ENCODE measurements at places on chromosomes 11 and 22. TPM values are rescaled to one million over a fixed set of nuclear protein-coding genes. Genes with fewer than 3 reads are reported as not detected.

OVOL1 gene
- total RNA-seq: 0.17 TPM

PDXP gene
- 16.6 TPM for total RNA-seq

TRMT112 gene
- total RNA-seq: 143 TPM

RAC2 gene
- total RNA-seq: 273 TPM

RCOR2 gene
- total RNA-seq: not detected

GSTT2B gene
- not detected for total RNA-seq

CABP7 gene
- not detected for total RNA-seq

APOA4 gene
- total RNA-seq: not detected

TUBGCP6 gene
- total RNA-seq: 139 TPM

RASSF10 gene
- total RNA-seq: not detected

GP1BB gene
- 0.27 TPM for total RNA-seq

MS4A3 gene
- not detected for total RNA-seq

PLEKHA7 gene
- 8.2 TPM for total RNA-seq

ENTHD1 gene
- total RNA-seq: not detected

GRCh38 chr11:128946648-128947047 is 4.0 kb upstream of the TP53AIP1 start:
- DNase-seq: no peak

- DNase-seq: no peak
Measured at GRCh38 chr22:36510384-36510783, 3.5 kb upstream of the FOXRED2 start.

DNA sequence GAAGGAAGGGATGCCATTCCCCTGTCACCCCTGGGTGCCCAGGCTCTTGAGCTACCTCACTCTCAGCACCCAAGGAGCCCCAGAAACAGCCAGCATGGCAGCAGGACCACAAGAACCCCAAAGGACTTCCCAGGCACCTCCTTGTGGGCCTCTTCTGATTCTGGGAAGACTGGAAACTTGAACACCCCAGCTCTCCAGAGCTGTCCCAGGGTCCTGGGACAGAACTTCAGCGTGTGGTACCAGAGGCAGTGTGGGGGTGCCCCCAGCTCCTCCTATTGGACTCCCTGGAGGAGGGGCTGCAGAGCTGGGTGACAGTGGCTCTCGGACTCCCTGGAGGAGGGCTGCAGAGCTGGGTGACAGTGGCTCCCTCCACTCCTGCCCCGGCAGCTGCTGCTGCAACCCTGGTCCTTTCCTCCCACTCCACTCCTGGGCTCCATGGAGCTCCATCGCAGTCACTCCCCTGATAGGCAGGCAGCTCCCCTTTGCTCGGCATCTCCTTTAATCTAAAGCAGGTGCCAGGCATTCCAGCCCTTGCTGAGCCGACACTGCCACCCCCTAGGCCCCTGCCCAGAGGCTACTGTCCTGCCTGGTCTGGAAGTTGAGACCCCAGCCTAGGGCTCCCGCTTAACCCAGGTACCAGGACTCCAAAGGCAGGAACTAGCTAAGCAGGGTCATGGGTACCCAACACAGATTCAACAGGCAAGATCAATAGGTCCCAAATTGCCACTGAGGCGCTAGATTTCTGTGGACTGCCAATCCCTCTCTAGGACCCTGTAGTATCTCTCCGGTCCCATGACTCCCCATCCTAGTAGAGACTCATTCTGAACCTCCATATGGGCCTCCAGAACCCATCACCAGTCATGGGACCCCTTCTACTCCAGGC is 2.7 kb downstream of the BCL9L start:
- no peak for DNase-seq

- peak; percentile 81 for DNase-seq
Measured at GRCh38 chr11:279966-280705, 1.9 kb downstream of the NLRP6 start.

DNA sequence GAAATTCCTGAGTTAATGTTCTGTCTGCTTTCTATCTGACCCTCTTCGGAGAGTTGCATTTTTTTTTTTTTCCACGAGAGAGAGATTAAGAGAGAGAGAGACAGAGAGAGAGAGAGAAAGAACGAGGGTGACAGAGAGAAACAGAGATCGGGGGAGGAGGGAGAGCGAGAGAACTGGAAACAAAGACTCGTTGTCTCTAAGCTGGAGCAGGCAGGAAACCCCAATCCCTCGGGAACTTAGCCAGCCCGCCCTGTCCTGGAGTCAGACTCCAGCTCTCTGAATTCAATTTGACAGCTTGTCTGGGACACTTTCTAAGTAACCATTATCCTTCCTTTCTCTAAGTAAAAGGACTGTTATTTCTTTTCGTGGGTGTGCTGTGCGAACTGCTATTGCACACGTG is 76.9 kb downstream of the KCNJ1 start:
- DNase-seq: no peak

GRCh38 chr22:50004918-50005317 is 7.6 kb downstream of the IL17REL start:
- DNase-seq: no peak

GRCh38 chr11:47332791-47333525 is 19.5 kb downstream of the MYBPC3 start:
- DNase-seq: no peak

DNA sequence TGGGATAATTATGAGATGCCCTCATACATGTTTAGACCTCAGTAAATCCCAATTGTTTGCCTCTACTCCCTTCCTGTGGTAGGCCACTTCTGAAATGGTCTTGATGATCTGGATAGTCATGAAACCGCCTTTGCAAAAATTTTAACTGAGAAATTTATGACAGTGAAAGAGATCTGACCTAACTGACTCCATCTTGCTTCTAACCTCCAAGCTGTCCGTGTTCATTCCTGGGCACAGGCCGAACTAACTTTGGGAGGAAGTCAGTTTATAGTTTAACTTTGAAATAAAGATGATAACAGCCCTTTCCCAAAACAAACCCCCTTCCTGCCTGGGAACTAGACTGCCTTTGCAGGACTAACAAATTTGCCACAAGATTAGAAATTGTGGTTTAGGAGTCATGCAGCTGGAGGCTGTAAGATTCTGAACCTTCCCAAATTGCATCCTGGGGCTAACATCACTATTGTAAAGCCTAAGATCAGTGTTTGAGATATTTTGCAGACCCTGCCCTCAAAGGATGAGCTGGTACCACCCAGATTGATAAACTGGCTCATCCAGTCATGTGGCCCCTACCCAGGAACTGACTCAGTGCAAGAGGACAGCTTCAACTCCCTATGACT is 19.9 kb upstream of the CTR9 start:
- DNase-seq: no peak

DNA sequence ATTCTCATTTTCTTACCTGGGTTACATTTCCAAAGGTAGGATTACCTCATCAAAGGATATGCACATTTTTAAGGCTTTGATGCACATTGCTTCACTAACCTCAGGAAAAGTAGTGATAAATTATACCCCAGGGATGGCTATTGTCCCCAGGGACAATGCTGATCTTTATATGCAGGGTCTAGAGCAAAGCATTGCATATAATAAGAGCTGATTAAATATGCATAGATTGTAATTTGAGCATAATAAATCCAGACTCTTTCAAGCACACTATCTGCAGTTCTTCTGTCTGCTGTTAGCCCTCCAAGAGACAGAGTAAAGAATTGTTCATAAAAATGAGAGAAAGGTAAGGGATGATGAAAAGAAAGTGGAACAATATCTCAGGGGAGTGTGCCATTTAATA is 57.3 kb upstream of the SYT13 start:
- DNase-seq: no peak

GRCh38 chr11:85042361-85042760 is 584.8 kb downstream of the DLG2 start:
- no peak for DNase-seq

DNA sequence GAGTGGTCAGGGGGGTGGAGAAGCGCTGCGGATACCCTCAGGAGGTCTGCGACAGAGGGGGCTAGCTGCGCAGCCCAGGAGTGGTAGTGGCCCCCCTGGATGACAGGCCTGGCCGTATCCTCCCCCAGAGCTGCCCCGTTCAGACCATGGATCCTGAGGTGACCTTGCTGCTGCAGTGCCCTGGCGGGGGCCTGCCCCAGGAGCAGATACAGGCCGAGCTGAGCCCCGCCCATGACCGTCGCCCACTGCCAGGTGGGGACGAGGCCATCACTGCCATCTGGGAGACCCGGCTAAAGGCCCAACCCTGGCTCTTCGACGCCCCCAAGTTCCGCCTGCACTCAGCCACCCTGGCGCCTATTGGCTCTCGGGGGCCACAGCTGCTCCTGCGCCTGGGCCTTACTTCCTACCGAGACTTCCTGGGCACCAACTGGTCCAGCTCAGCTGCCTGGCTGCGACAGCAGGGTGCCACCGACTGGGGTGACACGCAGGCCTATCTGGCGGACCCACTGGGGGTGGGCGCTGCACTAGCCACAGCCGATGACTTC is 505 bp downstream of the NUDT22 start:
- peak; percentile 77 for DNase-seq

DNA sequence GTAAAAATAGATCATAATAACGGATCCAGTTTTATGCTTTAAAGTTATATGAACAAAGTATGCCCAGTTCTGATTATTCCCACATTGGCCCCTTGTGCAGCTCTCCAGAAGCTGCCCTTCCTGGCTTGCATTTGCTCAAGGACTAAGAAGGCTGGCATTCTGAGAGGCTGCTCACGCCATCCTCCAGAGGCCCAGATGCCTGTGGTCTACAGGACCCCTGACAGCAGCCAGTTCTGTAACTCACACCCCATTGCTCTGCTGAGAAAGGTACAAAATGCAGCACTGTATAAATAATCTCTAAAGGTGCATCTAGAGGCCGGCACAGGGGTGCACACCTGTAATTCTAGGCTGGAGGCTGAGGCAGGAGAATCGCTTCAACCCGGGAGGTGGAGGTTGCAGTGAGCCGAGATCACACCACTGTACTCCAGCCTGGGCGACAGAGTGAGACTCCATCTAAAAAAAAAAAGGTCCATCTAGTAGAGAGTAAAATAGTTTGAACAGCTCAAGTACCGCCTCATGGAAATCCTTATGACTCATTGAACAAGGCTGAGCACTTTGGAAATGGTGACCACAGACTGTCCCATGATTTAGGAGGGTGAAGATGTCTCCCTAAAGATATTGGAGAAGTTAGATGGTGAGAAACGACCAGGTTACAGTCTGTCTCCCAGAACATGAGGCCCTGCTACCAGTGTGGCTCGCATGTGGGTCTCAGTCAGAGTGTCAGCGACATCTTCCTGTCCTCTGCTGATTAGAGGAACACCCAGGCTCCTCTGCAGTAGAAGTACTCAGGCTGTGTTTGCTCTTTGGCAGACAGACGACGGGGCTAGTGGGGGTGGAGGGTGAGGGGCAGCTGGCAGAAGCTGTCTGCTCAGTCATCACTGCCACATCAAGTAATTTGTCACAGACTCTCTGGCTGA is 56.3 kb downstream of the KREMEN1 start:
- no peak for DNase-seq

DNA sequence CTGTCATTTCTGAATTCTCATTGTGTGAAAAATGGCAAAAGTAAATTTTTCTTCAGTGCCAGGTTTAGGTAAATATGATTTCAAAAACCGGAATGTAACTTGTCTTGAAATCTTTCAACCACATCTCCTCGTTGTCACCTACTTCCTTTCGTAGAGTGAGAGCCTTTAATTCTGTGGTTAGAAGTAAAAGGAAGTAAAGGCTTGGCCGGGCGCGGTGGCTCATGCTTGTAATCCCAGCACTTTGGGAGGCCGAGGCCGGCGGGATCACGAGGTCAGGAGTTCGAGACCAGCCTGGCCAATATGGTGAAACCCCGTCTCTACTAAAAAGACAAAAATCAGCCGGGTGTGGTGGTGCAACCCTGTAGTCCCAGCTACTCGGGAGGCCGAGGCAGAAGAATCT is 29.8 kb downstream of the SGSM3 start:
- DNase-seq: peak; percentile 87
